ENCODE measurements at places on chromosomes 3 and 15.

GRCh38 chr3:25043749-25044148, 384.3 kb upstream of the RARB start:
- no peak for DNase-seq

GRCh38 chr3:169034401-169034800, 629.1 kb downstream of the MECOM start:
- DNase-seq: no peak

DNA sequence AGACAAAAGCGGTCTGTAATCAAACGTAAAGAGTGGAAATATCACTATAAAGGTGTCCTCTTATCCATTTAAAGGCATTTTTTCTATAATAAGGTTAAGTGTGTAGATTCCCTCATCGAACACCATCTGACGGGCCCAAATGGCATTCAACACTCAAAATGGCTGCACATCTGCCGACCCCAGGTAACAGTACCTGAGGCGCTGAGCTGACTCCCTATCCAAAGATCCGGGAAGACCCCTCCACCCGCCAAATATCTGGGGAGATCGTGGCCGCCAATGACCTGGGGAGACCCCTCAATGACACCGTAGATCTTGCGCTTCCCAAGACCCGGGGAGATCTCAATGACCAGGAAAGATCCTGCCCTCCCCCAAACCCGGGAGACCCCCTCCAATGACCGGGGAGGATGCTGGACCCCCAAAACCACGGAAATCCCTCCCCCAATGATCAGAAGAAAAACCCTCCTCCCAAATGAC, 476 bp downstream of the IP6K2 start:
- DNase-seq: no peak

GRCh38 chr15:53974813-53975212, 3.4 kb upstream of the UNC13C start:
- DNase-seq: no peak

GRCh38 chr15:48718646-48719045, 73.1 kb upstream of the FBN1 start:
- no peak for DNase-seq

GRCh38 chr15:82995076-82995475, 9.1 kb downstream of the RAMAC start:
- DNase-seq: no peak

DNA sequence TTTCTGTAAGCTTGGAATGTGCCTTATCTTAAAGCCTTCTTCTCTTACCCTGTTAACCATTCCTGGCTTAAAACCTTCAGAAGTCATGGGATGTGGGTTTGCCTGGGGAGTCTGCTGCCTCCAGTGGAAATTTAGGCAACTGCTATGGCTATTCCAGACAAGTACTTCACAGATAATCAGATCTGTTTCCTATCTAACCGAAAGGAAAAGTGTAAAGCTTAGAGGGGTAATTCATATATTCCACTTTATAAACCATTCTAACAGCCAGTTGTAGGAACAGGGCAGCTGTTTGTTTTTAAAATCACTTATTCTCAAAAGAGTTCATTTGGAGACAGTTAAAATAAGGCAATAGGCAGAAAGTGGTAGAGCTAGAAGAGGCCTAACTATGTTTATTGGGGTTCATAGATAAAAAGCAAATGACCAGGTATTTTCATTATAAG, 219.9 kb downstream of the TCF12 start:
- no peak for DNase-seq

GRCh38 chr3:25460751-25461150, 32.7 kb downstream of the RARB start:
- no peak for DNase-seq

DNA sequence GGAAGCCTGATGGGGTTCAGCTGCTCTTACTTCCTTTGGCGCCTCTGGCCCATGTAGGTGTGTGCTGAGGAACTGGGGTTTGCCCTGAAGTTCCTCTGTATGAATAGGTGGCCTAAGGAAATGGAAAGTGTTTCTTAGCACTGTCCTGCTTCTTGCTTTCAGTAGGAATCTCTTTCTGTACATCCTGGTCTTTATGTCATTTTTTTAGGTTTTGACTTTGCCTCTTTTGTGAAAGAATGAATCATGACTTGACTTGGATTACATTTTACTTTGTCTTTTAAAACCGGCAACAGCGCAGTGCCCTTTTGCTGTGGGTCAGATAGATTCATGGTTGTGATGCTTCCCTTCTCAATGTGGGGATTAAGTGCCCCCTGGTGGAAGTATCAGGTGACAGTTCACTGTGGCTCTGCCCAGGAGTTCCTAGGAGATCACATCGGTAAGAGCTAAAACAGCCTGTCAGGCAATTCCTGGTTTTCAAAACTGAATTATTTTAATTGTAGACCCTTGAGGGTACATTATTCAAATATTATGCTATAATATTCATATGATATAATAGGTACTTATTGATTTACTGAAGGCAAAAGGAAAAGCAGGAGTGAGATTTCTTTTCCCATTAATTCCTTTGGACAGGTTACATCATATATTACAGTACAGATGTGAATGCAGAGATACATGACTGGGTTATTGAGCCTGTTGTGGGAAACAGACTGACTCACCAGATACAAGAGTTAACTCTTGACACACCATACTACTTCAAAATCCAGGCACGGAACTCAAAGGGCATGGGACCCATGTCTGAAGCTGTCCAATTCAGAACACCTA, 95.4 kb downstream of the HCN4 start:
- no peak for DNase-seq

- no peak for DNase-seq
These were observed 1041.7 kb downstream of the AGBL1 start for GRCh38 chr15:87121336-87121735.

DNA sequence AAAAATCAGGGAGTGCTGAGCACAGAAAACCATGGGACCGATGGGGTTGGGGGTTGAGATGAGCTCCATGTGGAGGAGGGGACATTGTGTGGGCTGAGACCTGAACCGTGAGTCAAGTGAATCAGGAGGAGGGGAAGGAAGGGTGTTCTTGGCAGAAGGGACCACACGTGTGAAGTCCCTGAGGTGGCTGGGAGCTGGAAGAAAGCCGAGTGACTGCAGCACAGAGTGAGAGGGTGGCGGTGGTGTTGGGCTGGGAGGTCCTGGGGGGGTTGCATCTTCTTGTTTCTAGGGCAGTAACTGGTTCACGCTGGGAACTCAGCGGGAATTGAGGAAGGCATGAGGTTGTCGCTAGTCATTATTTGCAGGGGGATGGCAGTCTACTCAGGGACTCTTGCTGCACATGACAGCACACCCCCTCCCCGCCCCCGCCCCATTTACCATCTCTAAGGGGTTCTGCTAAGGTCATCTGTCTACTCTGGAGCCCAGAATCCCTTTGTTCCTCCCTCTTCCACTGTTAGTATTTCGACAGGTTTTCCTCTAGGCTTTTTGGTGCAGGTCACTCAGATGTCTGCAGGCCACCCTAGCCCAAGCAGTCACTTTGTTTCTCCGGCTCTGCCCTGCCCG, 254.3 kb downstream of the TLE3 start:
- DNase-seq: no peak

DNA sequence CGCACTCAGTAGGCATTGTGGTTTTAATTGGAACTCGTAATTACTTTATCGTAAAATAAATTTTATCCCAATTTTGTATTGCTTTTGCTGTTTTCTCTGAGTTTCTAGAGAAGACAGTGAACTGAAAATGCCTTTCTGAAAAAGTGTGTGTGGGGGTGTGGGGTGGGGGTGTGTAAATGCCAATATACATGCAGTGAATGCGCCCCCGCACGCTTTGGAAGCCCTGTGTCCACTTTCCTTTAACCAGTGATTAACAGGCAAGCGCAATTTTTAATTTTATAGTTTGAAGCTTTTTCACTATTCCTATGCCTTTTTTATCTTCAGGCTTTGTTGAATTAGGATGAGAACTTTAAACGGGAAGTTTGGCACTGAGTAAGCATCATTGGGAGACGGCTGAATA, 47.4 kb upstream of the GMNC start:
- DNase-seq: no peak
